ENCODE measurements at places on chromosomes 4 and X.

DNA sequence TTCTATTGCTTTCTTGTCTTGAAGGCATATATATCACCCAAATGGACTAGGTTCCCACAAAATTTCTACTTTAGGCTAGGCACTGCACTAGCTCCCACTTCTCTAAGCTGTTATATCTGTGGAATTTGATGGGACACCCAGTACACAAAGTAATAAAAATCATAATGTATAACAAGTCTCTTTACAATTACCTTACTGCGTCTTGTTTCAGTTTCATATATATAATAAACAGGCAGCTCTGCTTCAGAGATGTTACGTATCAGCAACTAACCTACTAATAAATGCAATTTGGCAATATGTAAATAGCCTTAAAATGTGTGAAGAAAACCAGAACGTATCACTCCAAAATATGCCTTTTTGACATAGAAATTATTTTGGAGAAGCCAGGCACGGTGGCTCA is 42.0 kb upstream of the UGDH start:
- DNase-seq = no peak

DNA sequence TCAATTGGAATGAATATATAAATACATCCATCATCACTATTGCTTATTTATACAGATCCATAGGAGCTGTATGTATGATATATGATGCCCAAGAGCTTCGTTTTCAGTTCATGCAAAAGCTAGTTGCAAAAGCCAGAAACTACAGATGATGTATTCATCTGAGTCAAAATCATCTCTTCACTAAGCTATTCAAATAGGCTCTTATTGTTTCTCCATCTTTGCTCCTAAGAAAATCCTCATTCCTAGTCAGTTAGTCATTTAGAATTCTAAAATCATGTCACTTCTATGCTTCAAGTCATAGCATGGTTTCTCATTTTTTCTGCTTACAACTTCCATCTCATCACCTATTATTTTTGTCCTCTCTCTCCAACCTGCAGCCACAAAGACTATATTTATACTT is 300.1 kb upstream of the TRAM1L1 start:
- no peak for DNase-seq

- DNase-seq = no peak
Measured at GRCh38 chr4:131093303-131093702, 1997.4 kb downstream of the C4orf33 start.

GRCh38 chr4:71634364-71634763 is 149.5 kb downstream of the GC start:
- no peak for DNase-seq

- no peak for DNase-seq
Measured at GRCh38 chr4:27066591-27066990, 205.9 kb downstream of the STIM2 start.

DNA sequence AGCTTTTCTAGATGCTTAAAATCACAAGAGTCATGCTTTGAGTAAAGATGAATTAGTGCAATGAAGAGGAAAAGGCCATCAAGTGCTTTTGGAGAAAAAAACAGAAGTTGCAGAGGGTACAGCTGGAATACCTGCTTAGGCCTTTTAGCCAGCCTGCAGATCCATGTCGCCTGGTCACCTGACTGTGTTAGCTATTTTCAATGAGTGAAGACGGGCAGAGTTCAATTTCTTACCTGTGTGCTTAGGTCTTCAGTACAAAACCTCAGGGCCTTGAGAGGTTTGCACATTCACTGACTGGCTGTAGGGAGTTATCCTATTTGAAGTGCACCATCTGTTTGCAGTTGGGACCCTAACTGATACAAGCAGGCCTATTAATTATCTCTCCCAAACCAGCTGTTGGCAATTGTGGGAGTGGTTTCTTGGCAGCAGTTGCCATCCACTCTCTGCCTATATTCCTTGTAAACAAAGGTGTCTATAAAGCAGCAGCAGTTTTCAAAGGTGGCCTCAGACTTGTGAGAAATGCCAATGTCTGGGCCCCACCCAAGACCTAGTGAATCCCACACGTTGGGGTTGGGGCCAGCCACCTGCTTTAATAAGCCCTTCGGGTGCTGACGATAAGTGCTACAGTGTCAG is 16.3 kb upstream of the FAT1 start:
- DNase-seq = no peak

GRCh38 chr4:42398871-42399331 is 1.6 kb downstream of the SHISA3 start:
- no peak for DNase-seq

DNA sequence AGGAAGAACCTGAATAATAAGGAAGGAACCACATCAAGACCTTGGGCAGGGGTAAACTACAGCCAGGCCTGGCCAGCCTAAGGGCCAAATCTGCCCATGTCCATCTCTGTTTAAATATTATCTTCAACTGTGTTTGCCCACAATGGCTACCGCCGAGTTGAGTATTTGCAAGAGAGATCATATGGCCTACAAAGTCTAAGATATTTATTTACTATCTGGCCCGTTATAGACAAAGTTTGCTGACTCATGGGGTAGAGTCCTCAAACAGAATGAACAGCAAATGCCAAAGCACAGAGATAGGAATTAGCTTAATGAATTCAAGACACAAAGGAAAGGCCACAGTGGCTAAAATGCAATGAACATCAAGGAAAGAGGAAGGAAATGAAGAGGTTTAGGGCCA is 44.8 kb downstream of the RPS6KA3 start:
- no peak for DNase-seq

DNA sequence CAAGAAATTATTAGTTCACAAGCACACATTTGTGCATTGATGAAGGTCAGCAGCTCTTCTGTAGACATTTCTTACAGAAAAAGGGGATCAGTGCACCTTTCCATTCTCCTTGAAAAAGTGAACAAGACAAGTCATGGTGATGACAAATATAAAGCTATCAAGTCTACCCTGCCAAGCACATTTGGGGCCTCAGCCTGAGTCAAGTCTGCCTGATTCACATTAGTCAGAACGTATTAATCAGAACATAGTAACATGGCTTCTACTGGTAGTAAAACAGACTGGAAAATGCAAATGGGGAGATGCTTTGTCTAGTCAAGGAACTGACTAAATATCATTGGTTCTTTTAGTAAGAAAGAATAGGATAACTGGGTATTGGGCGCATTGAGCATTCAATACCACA is 2305.1 kb downstream of the PCDH7 start:
- DNase-seq = no peak

- no peak for DNase-seq
Measured at GRCh38 chr4:177810220-177810619, 368.0 kb upstream of the AGA start.

DNA sequence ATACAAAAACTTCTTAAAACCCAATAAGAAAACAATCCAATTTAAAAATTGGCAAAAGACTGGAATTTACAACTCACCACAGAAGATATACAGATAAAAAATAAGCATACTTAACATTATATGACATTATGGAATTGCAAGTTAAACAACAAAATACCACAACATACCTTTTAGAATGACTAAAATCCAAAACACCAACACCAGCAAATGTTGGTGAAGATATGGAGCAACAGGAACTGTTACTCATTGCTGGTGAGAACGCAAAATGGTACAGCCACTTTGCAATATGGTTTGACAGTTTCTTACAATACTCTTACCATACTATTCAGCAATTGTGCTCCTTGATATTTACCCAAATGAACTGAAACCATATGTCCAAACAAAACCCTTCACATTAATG is 112.4 kb downstream of the ADGRL3 start:
- DNase-seq = no peak

DNA sequence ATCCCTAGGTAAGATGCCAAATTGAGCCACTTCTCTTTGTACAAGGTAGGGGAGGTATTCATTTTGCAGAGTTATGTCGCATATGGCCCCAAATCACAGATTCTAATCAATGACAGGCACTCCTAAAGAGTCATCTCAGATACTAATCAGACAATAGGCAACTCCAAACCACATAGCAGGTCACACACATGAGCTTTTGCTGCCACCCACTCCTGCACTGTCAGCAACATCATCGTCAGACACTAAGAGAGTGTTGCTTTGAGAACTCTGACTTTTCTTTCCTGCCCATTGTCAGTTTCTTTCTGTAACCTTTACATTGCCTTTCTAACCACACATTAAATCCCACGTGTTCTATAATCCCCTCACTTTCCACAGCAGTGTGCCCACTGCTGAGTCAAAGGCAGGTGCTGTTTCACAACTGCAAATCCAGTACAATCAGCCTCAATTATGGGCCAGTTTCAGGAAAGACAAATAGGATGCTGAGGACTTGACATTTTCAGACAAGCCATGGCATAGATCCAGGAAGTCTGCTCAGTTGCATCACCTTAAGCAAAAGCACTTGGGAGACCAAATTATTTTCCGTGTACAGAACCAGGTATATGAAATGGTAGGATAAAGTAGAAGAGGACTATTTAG is 23.5 kb downstream of the TMEM31 start:
- no peak for DNase-seq

DNA sequence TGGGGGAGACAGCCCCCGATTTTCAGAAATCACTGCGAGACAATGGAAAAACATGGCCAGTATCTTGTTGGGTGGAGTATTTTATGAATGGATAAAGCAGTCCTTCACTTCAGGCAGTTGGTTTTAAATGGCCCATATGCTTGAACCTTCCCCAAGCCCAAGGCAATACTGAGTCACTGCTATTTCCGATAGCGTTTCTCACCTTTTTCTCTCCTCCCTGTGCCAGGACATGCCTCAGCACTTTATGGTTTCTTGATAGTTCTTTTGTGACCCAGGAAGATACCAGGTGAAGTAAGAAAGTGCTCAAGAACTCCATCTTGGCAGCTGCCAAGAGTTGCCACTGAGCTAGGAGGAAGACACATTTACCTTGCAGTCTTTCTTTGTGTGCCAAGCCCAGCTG is 26.8 kb upstream of the ESX1 start:
- no peak for DNase-seq

- DNase-seq = no peak
Measured at GRCh38 chrX:118614150-118614549, 113.3 kb upstream of the IL13RA1 start.

DNA sequence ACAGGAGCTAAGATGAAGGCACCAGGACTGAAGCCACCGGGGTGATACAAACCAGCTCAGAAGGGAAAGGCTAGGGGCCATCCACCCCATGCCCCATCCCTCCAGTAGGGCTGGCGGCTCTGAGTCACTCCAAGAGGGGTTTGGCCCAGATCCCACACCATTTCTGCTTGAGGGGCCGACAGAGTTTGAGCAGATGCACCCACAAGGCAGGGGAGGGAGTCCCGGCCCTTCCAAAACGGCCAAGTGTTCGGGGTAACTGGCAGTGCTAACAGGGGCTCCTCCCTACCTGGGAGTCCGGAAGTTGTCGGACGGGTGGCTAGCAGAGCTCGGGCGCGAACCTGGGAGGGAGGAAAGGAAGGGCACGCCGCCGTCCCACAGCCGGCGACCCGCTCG is 412 bp downstream of the SLC10A3 start:
- DNase-seq = peak; percentile 1

DNA sequence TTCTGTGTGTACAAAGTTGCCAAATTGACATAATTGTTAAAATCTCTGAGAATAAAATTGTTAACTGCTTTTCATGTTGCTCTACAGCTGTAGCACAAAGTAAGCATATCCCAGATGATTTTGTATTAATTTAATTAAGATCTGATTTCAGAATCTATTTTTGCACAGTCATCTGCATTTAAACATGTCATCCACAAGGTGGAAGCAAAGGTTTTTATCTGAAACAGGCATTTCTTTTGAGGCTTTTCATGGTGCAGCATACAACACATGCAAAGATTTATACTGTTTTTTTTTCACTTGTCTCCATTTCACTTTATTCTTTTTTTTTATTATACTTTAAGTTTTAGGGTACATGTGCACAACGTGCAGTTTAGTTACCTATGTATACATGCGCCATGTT is 51.2 kb downstream of the GC start:
- DNase-seq = no peak

GRCh38 chrX:9958183-9958582 is 9.0 kb upstream of the CLDN34 start:
- no peak for DNase-seq

DNA sequence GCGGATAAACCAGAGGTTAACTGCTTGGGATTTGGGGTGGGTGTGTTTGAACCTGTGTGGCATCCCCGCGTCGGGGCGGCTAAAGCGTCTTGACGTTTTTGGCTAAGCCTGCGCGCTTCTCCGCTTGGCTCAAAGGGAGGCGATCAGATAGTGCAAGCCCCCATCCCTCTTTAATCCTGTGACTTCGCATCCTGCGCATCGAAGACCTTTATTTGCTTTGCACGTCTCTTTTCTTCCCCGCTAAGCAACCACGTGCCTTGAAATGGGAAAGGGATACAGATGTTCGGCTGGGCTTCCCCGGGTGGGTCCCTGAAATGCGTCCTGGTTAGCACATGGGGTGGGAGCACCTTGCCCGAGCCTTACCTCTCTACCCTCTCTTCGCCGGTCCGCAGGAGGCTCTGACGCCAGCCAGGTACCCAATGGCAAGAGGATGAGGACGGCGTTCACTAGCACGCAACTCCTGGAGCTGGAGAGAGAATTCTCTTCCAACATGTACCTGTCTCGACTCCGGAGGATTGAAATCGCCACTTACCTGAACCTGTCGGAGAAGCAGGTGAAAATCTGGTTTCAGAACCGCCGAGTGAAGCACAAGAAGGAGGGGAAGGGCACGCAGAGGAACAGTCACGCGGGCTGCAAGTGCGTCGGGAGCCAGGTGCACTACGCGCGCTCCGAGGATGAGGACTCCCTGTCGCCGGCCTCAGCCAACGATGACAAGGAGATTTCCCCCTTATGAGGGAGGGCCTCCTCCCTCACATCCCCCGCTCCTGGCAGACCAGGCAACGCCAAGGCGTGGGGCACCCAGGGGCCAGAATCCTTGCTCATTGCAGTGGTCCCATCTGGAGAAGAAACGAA is 1.5 kb downstream of the GSX2 start:
- no peak for DNase-seq

DNA sequence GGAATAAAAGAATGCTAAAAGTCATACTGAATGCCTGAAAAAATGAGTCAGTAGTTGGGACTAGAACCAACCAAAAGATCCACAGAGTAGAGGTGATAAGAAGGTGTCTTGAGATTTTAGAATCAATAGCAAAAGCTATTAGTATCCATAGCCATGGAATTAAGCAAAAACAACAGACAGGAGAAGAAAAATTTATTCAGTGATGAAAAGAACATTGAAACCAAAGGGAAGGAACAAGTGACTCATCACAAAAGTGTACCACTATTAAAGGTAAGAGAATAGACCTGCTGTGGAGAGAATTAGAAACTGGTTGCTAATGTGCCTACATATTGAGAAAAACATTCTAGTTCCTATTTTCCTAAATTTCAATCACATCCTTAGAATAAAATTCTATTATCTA is 182.0 kb upstream of the NEIL3 start:
- no peak for DNase-seq

DNA sequence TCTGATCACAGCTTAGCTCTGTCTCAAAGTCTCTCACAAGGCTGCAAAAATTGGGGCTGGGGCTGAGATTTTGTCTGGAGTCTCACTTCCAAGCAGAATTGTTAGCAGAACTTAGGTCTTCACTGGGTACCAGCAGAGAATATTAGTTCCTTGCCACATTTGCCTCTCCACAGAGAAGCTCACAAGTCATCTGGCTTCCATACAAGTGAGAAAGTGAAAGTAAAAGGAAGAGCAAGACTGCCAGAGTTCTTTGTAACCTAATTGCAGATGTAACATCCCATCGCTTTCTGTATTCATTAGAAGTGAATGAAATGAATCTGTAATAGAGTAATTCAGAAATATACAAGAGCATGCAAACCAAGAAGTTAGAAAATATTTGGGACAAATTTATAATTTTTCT is 624.1 kb upstream of the GNPDA2 start:
- no peak for DNase-seq

- no peak for DNase-seq
Measured at GRCh38 chr4:6383929-6384328, 88.5 kb downstream of the PPP2R2C start.
